Small intestine (tissue), 16 donors: ENCODE measurements at places on chromosomes 6 and 20.

GRCh38 chr6:160227038-160227768, 31.4 kb downstream of the SLC22A2 start:
- no peaks in the 10 kb centered on the region for H3K27me3 ChIP-seq
- H3K4me1 ChIP-seq, result peaks cover under 1% of the 10 kb centered on the region
- no peak overlapping the region for H3K4me3 ChIP-seq
- H3K36me3 ChIP-seq, result no peaks in the 10 kb centered on the region

GRCh38 chr20:21125072-21125848, 622 bp upstream of the KIZ start:
- no peaks in the 10 kb centered on the region for H3K27me3 ChIP-seq
- peak overlapping the region; percentile 3 for H3K4me3 ChIP-seq
- no peaks in the 10 kb centered on the region for H3K4me1 ChIP-seq
- no peaks in the 10 kb centered on the region for H3K36me3 ChIP-seq

- no peak overlapping the region for H3K27ac ChIP-seq
- no peaks in the 10 kb centered on the region for H3K27me3 ChIP-seq
- no peaks in the 10 kb centered on the region for H3K4me1 ChIP-seq
- no peaks in the 10 kb centered on the region for H3K36me3 ChIP-seq
- DNase-seq, result no peak
Measured at GRCh38 chr6:105902401-105903031, 183.6 kb upstream of the PRDM1 start.

DNA sequence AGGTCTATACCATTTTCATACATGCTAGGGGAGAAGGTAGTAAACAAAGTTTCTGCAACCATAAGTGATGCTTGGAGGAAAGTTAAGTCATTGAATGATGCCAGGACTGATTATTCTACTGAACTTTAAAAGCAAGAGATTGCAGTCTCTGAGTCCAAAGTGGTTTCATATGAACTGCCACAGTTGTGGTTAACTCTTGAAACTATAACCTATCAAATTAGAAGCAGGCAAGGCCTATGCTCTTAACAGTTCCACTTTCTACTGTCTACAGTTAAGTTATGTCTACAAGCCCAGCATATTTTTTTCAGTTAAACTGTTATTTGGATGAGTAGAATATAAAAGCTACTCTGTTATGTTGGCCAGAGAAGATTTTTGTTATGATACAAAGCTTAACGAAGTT, 326.5 kb upstream of the RUNX2 start:
- no peaks in the 10 kb centered on the region for H3K27me3 ChIP-seq
- H3K4me1 ChIP-seq, result no peaks in the 10 kb centered on the region
- no peak overlapping the region for H3K4me3 ChIP-seq
- DNase-seq, result no peak

- no peak for DNase-seq
- H3K27me3 ChIP-seq, result no peaks in the 10 kb centered on the region
- peaks cover 4% of the 10 kb centered on the region for H3K36me3 ChIP-seq
- H3K27ac ChIP-seq, result no peak overlapping the region
Measured at GRCh38 chr6:38088829-38089228, 269.3 kb downstream of the ZFAND3 start.

DNA sequence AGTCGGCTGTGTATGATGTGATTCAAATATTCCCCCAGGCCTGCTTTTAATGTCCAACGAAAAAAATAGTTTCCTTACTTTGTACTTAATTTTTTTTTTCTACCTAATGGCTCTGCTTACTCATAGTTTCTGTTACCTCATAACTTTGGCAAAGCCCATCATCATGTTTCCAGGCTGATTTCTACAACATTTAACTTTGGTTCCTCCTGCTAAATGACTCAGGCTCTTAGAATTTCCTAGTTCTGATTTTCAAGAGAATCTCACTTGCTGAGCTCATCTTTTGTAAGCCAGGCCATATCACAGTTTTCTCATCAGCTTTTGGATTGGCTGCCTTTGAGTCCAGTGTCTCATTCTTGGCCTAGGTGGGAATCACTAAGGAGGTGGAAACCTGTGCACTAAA, 323.1 kb downstream of the HDGFL1 start:
- H3K27ac ChIP-seq, result no peak overlapping the region
- no peak for DNase-seq
- H3K4me3 ChIP-seq, result no peak overlapping the region
- no peaks in the 10 kb centered on the region for H3K36me3 ChIP-seq
- H3K27me3 ChIP-seq, result no peaks in the 10 kb centered on the region

DNA sequence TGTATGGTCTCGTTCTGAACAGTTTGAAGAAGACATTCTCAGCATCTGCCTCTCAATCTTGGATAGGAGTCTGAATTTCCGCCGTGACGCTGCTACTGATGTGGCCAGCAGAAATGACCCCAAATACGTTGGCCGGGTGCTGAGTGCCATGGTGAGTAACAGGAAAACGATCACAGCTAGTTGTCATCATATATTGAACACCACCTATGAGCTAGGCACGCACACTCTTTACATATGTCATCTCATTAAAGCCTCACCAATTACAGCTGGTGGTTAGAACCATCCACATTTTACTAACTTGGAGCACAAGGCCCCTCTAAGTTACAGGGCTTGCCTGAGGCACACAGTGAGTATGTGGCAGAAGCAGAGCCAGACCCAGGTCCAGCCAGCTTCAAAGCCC, 17.1 kb downstream of the TGM3 start:
- H3K4me1 ChIP-seq, result no peaks in the 10 kb centered on the region
- no peak overlapping the region for H3K4me3 ChIP-seq
- no peak for DNase-seq
- no peaks in the 10 kb centered on the region for H3K36me3 ChIP-seq
- H3K27ac ChIP-seq, result no peak overlapping the region

DNA sequence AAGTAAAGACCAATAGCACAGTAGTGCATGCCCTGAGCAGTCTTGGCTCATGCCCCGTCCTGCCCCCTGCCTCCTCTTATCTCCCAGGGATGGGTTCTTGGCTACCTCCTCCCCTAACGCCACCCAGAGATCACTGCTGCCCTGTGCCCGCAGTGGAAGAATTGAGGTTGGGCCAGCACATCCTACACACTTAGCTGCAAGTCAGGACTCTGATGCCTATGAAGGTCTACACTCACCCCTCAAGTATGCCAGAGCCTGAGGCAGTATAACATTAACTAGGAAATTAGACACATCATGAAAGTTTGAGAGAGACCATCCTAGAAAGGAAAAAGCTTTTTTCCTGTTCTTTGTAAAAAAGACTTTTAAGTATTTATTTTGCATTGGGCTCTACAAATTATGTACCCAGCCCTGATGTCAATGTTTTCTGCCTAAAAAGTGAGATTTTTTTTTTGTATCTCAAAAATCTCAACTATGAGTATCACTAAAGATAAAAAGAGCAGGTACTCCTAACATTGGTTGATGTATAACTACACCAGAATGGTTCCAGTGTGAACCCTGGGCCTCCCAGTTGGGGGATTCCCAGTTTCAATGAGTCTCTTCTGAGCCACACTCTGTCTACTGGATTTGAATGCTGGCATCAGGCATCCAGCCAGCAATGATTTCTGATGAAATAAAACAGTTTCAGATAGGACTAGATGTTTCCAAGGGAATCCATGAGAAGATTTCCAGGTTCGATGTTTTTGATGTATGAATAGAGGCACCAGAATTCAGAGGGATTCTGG, 115.4 kb downstream of the ISM1 start:
- no peak overlapping the region for H3K27ac ChIP-seq
- DNase-seq, result no peak
- H3K4me1 ChIP-seq, result no peaks in the 10 kb centered on the region
- no peaks in the 10 kb centered on the region for H3K36me3 ChIP-seq
- no peaks in the 10 kb centered on the region for H3K27me3 ChIP-seq

GRCh38 chr6:123895346-123895745, 91.7 kb downstream of the NKAIN2 start:
- H3K4me1 ChIP-seq, result no peaks in the 10 kb centered on the region
- H3K27ac ChIP-seq, result no peak overlapping the region
- no peak overlapping the region for H3K4me3 ChIP-seq
- no peaks in the 10 kb centered on the region for H3K27me3 ChIP-seq
- no peak for DNase-seq
- no peaks in the 10 kb centered on the region for H3K36me3 ChIP-seq

- no peaks in the 10 kb centered on the region for H3K4me1 ChIP-seq
- no peak overlapping the region for H3K27ac ChIP-seq
- no peaks in the 10 kb centered on the region for H3K27me3 ChIP-seq
- no peaks in the 10 kb centered on the region for H3K36me3 ChIP-seq
Measured at GRCh38 chr20:11409561-11409960, 508.1 kb upstream of the BTBD3 start.

DNA sequence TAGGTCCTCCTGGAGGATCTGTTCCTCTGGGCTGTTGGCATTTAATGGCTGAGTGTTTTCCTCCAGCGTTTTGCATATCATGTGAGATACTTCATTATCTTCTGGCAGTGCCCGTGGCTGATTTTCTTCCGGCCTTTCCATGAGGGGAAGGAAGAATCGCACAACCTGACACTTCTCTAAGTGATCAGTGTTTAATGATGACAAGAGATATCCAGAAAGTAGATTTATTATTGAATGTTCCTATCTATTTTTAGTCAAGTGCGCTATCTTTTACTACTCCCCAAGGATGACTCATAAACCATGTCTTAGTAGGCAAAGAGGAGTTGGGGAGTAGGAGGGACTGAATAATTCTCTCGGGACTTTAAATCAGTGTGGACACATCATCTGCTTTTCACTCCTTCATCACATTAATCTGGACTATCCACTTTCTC, 149.7 kb downstream of the PLCB4 start:
- no peak overlapping the region for H3K27ac ChIP-seq
- no peak for DNase-seq
- no peaks in the 10 kb centered on the region for H3K27me3 ChIP-seq
- no peak overlapping the region for H3K4me3 ChIP-seq

DNA sequence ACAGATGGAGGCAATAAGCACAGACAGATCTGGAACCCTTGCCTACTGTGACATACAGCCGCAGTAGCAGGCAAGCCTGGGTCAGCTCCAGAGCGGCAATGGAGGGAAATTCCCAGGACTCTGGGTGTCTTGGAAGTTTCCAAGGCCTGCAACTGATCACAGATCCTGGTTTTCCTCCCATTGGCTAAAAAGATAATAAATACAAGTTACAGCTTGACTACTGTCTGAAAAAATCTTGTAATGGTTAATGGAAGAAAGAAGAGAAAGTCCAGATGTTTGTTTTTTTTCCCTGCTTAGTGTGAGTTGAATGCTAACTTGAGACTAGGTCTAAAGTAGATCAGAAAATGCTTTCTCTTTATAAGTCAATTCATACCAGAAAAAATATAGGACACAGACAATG, 307.6 kb downstream of the ALDH8A1 start:
- no peak for DNase-seq
- peak overlapping the region; percentile 64 for H3K27ac ChIP-seq
- H3K4me3 ChIP-seq, result no peak overlapping the region
- no peaks in the 10 kb centered on the region for H3K27me3 ChIP-seq
- peaks cover 8% of the 10 kb centered on the region for H3K4me1 ChIP-seq

- H3K36me3 ChIP-seq, result peaks cover 6% of the 10 kb centered on the region
- no peak overlapping the region for H3K4me3 ChIP-seq
- H3K27ac ChIP-seq, result no peak overlapping the region
Measured at GRCh38 chr6:130027948-130028347, 9.6 kb downstream of the L3MBTL3 start.

DNA sequence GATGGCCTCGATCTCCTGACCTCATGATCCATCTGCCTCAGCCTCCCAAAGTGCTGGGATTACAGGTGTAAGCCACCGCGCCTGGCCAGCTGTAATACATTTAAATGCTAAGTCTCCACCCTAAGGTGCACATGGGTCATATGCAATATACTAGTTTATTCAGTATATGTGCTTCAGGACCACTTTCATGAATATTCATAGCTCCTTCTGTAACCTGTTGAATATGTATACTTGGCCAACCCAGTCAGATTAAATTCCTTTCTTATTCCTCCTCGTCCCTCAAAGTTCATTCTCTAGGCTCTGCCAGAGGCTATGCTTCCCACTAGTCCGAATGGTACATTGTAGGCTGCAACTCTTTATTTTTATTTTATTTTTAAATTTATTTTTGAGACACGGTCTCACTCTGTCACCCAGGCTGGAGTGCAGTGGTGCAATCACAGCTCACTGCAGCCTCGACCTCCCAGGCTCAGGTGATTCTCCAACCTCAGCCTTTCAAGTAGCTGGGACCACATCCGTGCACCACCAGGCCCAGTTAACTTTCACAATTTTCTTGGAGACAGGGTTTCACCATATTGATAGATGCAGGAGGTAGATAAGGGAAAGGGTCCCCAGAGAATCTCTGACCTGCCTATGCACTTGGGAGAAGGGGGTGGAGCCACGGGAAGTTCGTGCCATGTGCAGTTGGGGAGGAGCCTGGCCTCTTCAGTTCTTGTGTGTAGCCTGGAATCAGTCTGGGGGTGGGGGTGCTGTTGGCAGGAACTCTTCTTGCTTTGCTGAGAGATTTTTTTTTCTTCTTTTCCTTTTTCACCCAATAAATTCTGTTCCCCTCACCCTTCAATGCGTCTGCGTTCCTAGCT, 41.3 kb upstream of the DDR1 start:
- H3K27ac ChIP-seq, result no peak overlapping the region
- no peaks in the 10 kb centered on the region for H3K4me1 ChIP-seq
- no peak overlapping the region for H3K4me3 ChIP-seq
- H3K36me3 ChIP-seq, result no peaks in the 10 kb centered on the region
- H3K27me3 ChIP-seq, result no peaks in the 10 kb centered on the region

GRCh38 chr6:20197251-20197650, 15.0 kb downstream of the MBOAT1 start:
- peaks cover 7% of the 10 kb centered on the region for H3K4me1 ChIP-seq
- H3K27ac ChIP-seq, result no peak overlapping the region
- no peak overlapping the region for H3K4me3 ChIP-seq
- H3K27me3 ChIP-seq, result no peaks in the 10 kb centered on the region

DNA sequence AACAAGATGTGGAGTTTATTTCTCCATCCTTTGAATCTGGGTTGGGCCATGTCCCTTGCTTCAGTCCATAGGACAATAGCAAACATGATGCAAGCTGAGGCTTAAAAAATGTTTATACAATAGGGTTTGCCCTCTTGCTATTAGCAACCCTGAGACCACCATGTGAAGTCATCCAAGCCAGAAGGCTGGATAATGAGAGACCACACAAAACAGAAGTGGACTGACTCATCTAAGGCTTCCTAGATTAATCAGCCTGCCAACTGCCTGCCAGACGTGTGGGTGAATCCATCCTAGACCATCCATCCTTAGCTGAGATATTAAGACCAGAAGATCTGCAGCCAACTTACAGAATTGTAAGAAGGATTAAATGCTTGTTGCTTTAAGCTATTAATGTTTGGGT, 38.1 kb upstream of the ISM1 start:
- no peak for DNase-seq
- no peaks in the 10 kb centered on the region for H3K4me1 ChIP-seq
- no peaks in the 10 kb centered on the region for H3K27me3 ChIP-seq
- H3K27ac ChIP-seq, result no peak overlapping the region
- H3K4me3 ChIP-seq, result no peak overlapping the region

DNA sequence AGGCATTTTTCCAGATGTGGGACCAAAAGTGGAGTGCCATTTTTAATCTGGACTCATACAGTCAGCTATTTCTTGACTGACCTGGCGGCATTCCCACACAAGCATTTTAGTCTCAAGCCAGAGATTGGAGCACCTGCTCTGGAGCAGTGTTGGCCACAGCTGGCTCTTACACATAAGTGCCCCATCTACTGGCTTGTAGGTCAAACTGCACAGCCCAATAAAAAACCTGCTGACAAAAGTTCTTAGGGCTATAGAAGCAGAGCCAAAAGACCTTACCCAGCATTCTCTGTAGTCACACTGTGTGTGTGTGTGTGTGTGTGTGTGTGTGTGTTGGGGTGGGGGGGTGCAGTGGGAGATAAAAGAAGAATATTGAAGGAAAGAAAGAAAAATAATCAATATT, 38.6 kb upstream of the SENP6 start:
- H3K36me3 ChIP-seq, result no peaks in the 10 kb centered on the region
- no peak overlapping the region for H3K27ac ChIP-seq
- peak; percentile 14 for DNase-seq

GRCh38 chr6:108633436-108633835, 72.7 kb downstream of the FOXO3 start:
- no peaks in the 10 kb centered on the region for H3K4me1 ChIP-seq
- no peaks in the 10 kb centered on the region for H3K27me3 ChIP-seq
- H3K36me3 ChIP-seq, result peaks cover 2% of the 10 kb centered on the region
